Endothelial cell of umbilical vein (primary cell): ENCODE measurements at places on chromosomes 1 and 21. TPM values are rescaled to one million over a fixed set of nuclear protein-coding genes. Genes with fewer than 3 reads are reported as not detected.

The ALPL gene
- 0.30 and 0.38 TPM in 2 replicates for total RNA-seq

GRCh38 chr1:55304229-55304740, 89.1 kb upstream of the USP24 start:
- no peak for DNase-seq

The RGS18 gene
- total RNA-seq: not detected in 2 replicates

DNA sequence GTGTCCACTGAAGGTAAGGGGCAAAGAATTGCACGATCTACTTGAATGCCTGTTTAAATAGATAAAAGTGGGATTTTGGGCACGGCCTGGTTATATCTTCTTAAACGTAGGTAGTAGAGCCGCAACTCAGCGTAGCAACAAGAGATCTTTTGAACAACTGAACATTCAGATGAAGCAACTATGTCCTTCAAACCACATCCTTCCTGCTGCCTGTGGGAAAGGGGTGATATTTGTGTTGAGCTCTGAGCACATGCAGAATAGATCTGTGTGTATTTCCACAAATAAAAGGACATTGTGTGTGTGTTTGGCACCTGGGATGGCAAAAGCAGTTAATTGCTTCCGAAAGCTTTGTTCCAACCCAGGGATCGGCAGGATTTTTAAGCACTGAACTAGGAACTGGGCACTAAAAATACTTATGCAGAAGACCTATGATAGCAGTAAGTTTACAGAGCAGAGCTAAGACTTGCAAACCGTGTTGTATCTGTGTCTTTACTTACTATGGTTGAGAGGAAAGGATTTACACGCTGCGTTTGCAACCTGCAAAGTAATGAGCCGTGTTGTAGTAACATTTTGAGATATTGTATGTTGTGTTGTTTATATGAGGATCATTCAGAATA, 333.4 kb downstream of the CHRM3 start:
- DNase-seq: no peak

The PPM1J gene
- 1.7 and 2.4 TPM in 2 replicates for total RNA-seq

DNA sequence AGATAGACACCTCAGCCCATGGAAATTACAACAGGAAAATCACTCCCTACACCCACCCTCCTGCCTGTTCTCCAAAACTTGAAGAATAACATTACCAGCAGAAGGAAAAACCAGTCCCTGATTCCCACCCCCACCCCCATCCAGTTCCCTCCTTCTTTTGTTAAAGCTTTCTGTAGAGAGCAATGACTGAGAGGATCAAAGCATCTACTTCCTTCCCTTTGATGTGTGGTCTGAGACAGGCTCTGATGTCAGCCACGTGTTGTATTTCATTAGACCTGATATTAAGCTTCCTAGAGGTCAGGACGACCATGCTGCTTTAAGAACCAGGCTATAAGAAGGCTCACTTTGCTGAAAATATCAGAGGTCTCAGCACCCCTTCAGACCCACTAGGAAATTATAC, 73.9 kb upstream of the HAO2 start:
- no peak for DNase-seq

GRCh38 chr1:152018537-152018936, 18.3 kb downstream of the S100A11 start:
- peak; percentile 8 for DNase-seq

GRCh38 chr21:37172646-37173045, 94.5 kb downstream of the VPS26C start:
- no peak for DNase-seq

The PLEKHN1 gene
- 0.48 and 0.88 TPM in 2 replicates for total RNA-seq

- no peak for DNase-seq
Observed at GRCh38 chr1:19028110-19028509, 71.6 kb upstream of the IFFO2 start.

GRCh38 chr1:197200272-197200899, 53.9 kb upstream of the ASPM start:
- DNase-seq: peak; percentile 67
